Esophagus squamous epithelium (tissue), 5 donors: ENCODE measurements at places on chromosomes 7 and 10.

- no peak for DNase-seq
These were observed 14.5 kb upstream of the DNAAF5 start for GRCh38 chr7:711922-712380.

DNA sequence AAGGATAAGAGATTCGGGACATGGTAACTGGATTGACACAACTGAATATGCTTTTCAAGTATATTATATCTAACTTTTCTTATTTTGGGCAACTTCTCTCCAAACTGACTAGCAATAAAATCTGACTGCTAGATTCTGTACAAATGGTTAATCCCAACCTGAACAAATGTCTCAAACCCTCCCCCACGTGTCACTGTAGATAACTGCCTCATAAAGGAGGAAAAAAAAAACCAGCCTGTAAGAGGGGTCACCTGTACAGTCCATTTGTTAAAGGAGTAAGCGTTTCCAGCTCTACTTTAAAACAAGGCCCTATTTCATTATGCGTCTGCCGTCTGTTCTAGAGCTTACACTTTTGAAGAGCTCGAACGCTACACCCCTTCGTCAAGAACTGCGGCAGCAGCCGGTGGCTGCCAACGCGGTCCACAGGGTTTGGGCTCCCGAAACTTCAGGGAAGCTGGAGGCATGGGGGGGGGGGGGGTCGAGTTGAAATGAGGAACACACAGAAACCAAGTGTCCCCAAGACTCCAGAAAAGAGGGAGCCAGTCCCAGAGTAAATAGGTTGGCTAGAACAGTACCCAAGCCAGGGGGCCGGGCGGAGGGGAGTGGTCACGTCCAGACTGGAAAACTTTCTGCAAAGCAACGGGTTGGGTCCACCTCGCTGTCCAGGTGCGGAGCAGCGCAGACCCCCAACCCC lies 492 bp downstream of the COG5 start:
- no peak for DNase-seq

- no peak for DNase-seq
These were observed 16.3 kb downstream of the CYP3A4 start for GRCh38 chr7:99767662-99768061.

DNA sequence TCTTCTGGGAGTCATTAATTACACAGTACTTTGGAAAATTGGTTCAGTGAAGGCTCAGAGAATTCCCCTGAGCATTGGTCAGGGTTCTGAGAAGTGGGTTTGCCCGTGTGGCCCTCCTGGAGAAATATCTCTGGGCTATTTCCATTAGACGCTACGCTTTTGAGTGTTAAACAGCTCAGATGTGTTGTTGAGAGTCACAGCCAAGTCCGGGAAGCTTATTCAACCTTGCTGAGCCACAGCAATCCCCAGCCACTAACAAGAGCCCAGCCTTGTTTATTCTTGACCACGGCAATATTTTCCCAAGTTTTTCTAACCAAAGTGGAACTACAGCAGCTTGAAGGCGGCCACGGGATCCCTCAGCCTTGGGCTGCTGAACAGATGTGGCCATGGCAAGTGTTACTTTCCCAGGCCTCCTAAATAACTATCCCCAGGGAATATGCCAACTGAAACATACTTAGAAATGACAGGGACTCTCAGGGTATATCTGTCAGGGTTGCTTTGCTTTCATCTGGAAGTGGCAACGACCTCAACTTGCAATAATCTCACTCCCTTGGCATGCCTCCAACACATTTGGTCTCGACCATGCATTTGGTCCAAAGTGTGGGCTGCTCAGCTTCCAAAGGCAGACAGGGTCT lies 214.7 kb downstream of the EMX2 start:
- DNase-seq: no peak

DNA sequence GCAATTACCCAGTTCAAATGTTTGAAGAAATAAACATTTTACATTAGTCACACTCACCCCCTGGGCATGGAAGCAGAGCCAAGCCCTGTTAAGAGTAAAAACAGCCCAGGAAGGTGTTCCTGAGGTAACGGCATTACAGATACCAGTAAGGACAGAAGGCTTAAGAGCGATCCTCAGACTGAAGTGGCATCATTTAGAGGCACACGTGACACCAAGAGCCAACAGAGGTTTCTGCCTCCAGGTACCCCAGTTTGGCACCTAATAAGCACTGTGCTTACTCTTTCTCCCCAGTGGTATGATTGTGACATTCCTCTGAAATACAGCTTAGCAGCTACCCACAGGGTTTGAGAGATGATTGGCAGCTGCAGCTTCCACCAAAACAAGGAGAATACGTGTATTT lies 17.2 kb downstream of the MMS19 start:
- no peak for DNase-seq

DNA sequence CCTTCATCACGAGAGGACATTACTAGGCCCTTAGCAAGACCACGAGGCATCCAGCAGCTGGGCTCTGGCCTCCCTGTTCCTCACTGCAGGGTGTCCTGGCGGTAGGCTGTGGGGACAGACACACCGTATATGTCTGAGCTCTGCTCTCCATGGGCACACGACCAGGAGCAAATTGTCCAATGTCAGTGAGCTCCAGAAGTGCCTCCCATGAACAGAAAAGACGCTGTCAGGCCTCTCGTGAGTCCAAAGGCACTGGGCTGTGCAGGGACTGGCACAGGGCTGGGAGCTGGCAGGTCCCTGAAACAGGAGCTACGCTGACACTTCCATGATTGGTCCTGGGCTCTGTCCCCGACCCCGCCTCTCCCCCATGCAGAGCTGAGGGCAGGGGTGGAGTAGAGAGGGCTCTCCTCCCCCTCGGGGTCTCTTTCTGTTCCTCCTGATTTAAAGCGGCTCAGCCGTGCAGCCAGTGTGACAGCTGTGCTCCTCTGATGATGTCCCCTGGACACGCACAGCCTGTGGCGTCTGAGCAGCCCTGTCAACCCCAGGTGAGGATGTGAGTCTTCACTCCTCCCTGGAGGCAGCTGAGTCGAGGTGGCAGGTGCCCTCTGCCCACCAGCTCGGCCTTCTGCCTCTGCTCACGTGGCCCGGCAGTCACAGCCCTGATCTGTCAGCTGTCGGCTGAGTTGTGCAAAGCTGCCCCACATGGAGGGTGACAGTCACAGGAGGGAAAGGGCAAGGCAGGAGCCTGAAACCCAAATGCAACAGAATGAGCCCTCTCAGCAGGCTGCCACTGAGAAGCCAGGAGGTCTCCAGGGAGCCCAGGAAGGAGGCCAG lies 13.0 kb downstream of the ANTXRL start:
- DNase-seq: no peak

DNA sequence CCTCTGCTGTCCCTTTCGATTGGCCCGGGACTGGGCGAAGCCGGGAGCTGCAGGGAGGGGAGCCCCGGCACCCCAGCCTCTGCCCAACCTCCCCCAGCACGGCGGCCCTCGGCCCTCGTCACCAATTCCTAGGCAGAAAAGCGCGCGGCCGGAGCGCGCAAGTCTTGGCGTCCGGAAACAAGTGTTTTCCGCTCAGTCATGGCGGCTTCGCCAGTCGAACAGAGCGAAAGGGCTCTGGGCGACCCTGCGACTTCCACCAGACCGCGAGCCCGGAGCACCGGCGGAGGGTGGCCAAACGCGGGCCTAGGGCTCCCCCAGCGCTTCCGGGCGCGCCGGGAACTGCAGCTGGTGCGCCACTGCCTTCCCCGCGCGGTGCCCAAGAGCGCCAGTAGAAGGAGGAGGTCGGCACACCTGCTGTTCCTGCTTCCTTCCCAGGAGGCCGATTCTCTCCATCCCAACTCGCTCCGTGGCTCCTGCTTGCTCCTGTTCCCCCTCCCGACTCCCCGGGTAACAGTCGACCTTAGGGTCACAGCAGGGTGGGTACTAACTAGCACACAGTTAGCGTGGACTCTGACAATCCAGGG lies 729.9 kb downstream of the ZWINT start:
- DNase-seq: no peak

- DNase-seq: no peak
These were observed 68.6 kb downstream of the GLCCI1 start for GRCh38 chr7:8037151-8037550.

- no peak for DNase-seq
These were observed 37.7 kb downstream of the LRMDA start for GRCh38 chr10:75469006-75469616.

- no peak for DNase-seq
These were observed 183.9 kb downstream of the HECW1 start for GRCh38 chr7:43296306-43296705.

GRCh38 chr10:13649844-13650520 lies 63.2 kb downstream of the PRPF18 start:
- DNase-seq: no peak

DNA sequence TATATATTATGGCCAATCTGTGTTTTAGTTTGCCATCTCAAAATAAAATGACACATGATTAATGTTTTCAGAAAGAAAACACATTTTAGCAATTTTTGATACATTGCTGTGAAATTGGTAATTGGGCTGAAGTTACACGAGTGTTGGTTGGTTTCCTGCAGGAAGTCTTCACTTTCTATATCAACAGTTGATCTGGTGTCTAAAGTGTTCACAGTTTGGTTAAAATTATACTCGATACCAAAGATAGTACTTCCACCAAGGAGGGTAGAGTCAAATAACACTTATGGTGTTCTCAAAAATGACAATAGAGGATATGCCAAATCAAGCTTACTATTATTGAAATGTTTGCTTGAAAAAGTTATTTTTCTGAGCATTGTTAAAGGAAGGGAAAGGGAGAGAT lies 120.3 kb upstream of the GLCCI1 start:
- DNase-seq: no peak

DNA sequence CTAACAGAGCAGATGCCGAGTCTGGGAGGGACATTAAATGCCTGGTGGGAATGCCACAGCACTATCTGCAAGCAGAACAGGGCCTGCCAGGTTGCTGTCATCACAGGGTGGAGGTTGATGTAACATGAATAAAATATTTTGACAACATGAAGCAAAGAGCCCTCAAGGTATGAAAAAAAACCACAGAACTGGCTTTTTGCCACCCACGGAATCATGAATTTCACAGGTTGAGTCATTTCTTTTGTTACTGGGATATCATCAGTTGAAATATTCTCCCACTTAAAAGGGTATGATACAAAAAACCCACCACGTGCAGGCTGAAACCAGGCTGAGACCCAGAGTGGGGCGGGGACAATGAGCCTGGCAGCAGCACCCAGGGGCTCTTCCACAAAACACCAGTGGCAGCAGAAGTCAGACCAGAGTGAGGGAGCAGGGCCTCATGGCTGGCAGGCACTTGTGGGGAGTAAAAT lies 220.1 kb downstream of the TNS3 start:
- no peak for DNase-seq

DNA sequence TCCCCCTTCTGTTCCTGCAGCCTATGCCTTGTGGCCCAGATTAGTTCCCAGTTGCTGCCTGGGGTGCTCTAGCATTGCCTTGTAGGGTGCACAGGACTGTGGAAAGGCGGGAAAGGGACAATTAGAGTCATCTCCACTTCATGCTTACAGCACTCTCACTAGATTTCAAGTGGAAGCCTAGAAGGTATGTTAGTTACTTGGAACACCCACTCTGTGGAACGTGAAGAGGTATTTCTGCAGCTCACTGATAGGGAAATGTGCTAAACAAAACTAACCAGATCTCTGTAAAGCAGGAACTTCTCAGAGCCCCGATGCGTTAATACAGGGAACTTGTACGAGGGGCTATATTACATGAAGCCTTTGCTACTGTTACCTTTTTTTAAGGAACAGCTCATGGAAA lies 19.4 kb downstream of the STMP1 start:
- no peak for DNase-seq

DNA sequence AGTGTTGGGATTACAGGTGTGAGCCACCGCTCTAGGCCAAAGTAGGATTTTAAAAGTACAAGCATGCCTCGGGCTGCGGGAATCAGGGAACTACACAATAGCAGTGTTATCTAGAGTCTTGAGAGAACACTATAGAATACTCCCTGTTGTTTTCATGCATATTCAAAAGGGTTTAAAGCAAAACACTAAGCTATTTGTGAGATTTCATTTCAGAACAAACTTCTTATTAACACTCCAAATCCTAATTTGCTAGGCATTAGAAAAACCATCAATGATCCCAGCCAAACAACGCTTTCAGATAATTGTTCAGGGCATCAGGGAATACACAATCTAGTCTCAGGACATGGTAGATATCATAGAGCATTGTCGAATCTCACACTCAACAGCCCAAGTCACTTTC lies 13.9 kb downstream of the DENND11 start:
- no peak for DNase-seq

- DNase-seq: no peak
These were observed 128.5 kb downstream of the BTAF1 start for GRCh38 chr10:92052088-92052487.

DNA sequence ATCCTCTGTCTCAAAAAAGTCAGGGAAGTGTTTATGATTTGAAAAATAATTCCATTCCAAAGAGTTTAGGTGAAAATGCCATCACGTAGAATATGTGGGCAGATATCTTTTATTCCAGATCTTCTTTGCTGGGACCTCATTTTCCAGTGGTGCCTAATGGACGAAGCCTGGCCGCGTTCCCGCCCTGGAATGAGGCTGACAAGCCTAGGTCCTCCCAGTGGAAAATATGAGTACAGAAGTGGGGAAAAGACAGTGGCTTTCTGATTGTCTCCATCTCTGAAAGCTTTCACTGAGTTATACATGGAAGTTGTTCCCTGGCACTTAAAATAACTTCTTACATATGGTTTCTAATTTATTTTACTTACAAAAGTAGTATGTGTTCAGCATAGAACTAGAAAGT lies 139.4 kb downstream of the TACC2 start:
- DNase-seq: no peak
